ENCODE measurements at places on chromosomes 11 and 22. TPM values are rescaled to one million over a fixed set of nuclear protein-coding genes. Genes with fewer than 3 reads are reported as not detected.

UQCR10 gene
- total RNA-seq: 65.8 TPM

SPTBN2 gene
- 117 TPM for total RNA-seq

- H3K27me3 ChIP-seq: no peaks in the 10 kb centered on the region
- H3K4me3 ChIP-seq: no peak overlapping the region
- DNase-seq: no peak
Observed at GRCh38 chr11:62905296-62905695, 15.9 kb downstream of the CHRM1 start.

- H3K4me1 ChIP-seq: no peaks in the 10 kb centered on the region
- H3K36me3 ChIP-seq: no peaks in the 10 kb centered on the region
- no peaks in the 10 kb centered on the region for H3K27me3 ChIP-seq
- no peak for DNase-seq
- H3K27ac ChIP-seq: no peak overlapping the region
- H3K4me3 ChIP-seq: no peak overlapping the region
Observed at GRCh38 chr11:63592975-63593395, 21.2 kb downstream of the PLAAT3 start.

DNA sequence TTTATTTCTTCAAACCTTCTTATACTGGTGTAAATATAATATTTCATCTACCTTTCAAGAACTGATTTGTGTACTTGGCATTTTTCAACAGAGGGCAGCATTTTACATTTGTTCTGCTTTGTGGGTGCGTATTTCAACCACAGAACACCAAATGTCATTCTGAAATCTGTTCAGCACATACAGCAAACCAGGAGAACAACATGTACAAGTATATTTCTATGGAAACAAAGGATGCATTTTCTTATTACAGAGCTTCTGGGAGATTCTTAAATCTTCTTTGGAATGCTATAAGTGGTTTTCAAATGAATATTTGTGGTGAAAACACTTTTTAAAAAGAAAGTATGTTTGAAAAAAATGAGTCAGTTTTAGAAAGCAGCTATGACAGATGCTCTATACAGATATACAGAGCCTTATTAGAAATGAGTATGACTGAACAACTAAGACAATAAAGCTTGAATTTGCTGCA lies 946.0 kb downstream of the FAM181B start:
- H3K27ac ChIP-seq: no peak overlapping the region
- no peaks in the 10 kb centered on the region for H3K27me3 ChIP-seq
- no peak overlapping the region for H3K4me3 ChIP-seq
- H3K4me1 ChIP-seq: no peaks in the 10 kb centered on the region
- no peak for DNase-seq
- H3K36me3 ChIP-seq: no peaks in the 10 kb centered on the region

DNA sequence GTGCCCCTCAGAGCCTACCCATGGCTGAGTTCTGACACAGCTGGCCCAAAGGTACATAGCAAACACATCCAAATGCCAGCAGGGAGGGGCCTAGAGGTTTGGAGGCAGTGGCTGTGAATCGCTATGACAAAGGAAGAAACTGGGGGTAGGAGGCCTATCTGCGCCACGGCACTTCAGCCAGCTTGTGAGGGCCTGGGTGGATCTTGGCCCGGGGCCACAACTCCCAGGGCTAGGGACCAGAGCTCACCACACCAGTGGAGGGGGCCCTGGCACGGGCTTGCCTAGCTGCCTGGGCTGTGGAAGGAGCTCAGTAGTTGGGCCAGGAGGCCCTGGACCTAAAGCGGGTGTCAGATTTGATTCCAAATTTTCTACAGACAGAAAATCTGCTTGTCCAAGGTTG lies 9.4 kb upstream of the NAP1L4 start:
- H3K27me3 ChIP-seq: no peaks in the 10 kb centered on the region
- H3K4me1 ChIP-seq: peaks cover 28% of the 10 kb centered on the region
- no peaks in the 10 kb centered on the region for H3K36me3 ChIP-seq
- no peak for DNase-seq

DNA sequence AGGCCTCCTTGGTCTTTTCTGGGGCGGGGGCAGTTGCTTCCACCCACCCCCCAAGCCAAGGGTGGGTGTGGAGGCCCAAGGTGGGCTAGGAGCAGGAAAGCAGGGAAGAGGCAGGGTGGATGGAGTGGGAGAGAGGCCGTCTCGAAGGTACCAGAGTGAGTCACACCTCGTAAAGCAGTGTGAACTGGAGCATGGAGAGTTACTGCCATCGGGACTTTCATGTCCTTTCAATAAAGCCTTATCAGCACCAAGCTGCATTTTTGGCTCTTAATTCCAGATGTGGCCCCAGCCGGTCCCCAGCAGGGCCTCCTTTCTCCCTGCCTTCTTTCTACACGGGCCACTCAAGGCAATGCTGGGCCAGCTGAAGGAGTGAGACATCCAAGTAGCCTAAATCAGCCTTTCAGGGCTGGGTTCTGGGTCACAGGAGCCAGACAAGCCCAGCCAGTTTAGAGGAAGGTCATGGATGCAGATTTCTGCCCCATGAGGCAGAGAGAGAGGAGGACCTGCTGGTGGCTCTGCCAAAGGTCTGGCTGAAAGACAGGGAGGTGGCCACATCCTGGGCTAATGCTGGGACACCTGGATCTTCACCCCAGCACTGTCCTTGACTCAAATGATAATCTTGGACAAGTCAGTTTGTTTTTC lies 59.0 kb upstream of the CD82 start:
- no peak overlapping the region for H3K4me3 ChIP-seq
- no peak for DNase-seq
- H3K27me3 ChIP-seq: no peaks in the 10 kb centered on the region

DNA sequence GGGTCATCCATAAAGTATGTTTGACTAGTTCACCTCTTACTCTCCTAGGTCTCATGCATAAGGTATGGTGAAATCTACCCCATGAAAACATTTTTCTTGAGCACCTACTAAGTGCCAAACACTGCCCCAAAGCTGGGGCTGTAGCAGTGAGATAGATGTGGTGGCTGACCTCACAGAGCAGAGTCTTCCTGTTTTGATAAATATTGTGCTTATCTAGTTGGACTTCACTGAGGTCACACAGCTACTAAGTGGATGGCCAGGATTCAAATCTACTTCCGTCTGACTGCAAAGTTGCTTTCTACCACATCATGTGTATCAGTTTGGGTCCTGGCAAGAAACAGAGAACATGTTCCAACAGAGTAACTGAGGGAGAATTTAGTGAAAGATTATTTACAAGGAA lies 6.4 kb upstream of the HTATIP2 start:
- no peak overlapping the region for H3K27ac ChIP-seq
- H3K4me3 ChIP-seq: no peak overlapping the region
- no peaks in the 10 kb centered on the region for H3K27me3 ChIP-seq
- H3K36me3 ChIP-seq: no peaks in the 10 kb centered on the region
- H3K4me1 ChIP-seq: no peaks in the 10 kb centered on the region

- peak overlapping the region; percentile 98 for H3K27ac ChIP-seq
- no peak for DNase-seq
- H3K27me3 ChIP-seq: no peaks in the 10 kb centered on the region
- peaks cover 74% of the 10 kb centered on the region for H3K4me1 ChIP-seq
- no peaks in the 10 kb centered on the region for H3K36me3 ChIP-seq
- H3K4me3 ChIP-seq: peak overlapping the region; percentile 51
Observed at GRCh38 chr11:65382804-65383368, 440 bp upstream of the SLC25A45 start.

DNA sequence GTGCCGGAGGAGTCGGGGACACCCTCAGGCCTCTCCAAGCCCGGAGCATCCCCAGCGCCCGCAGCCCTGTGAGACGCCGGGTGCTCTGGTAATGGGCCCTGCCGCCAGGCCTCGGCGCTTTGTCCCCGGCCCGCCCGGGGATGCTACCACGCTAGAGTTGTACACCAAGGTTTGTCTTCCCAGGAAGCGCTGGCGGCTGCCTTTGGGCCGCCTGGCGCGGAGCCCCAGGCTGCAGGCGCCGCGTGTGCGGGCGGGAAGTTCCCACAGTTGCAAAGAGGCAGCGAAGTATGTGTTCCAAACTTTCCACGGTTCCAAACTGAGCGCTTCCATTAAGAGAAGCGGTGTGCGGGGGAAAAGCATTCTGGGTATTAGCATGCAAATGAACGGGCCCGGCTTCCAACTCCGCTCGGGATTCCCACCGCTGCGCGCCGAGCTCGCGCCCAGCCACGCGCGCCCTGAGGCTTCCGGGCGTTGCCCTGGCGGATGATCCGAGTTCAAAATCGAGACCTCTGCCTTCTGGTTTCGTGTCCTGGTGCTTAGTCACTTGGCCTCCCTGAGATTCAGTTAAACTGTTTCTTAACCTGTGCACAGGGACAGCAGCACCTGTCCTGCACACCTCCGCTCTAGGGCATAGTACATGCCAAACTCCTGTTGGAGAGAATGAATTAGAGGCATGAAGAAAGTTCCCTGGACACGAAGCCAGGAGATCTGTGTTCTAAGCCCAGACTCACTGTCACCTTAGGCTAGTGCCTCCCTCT lies 1.3 kb upstream of the PATZ1 start:
- peaks cover 40% of the 10 kb centered on the region for H3K4me1 ChIP-seq
- no peaks in the 10 kb centered on the region for H3K27me3 ChIP-seq
- H3K4me3 ChIP-seq: peak overlapping the region; percentile 73
- DNase-seq: no peak

DNA sequence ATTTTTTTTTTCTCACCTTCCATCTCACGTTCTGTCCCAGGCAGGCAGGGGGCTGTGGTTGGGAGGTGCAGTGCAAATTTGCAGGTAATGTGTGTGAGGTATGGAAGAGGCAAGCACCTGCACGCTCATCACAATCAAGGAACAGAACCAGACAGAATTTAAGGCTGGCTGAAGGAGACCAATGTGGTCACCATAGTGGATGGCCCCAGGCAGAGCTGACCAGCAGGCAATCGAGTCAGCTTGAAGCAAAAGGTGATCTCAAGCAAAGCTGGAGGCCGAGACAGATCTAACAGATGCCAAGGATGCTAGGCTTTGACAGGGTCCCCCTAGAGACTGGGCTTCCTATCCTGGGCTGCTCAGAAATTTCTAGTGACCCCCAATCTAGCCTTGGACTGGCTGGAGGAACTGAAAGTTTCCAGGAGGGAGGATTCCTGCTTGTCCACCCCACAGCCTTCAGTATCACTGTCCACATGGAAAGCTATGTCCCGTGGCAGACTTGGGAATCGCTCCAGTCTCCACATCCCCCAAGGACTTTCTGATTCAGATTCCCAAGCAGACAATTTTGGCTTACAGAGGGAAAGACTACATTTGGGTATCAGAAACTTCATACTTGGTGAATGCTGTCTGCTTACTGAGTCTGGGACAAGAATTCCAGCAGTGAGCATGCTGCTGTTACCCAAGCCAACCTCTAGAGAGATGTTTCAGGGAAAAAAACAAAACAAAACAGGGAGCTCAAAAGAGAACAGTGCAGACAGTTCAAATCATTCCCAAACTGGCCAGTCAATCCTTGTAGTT lies 9.0 kb upstream of the MICAL3 start:
- DNase-seq: no peak
- H3K27ac ChIP-seq: peak overlapping the region; percentile 36
- peaks cover 26% of the 10 kb centered on the region for H3K4me1 ChIP-seq
- H3K4me3 ChIP-seq: no peak overlapping the region

GRCh38 chr11:7974668-7975067 lies 9.4 kb upstream of the NLRP10 start:
- H3K27ac ChIP-seq: no peak overlapping the region
- H3K4me3 ChIP-seq: no peak overlapping the region
- H3K27me3 ChIP-seq: no peaks in the 10 kb centered on the region
- no peaks in the 10 kb centered on the region for H3K36me3 ChIP-seq

DNA sequence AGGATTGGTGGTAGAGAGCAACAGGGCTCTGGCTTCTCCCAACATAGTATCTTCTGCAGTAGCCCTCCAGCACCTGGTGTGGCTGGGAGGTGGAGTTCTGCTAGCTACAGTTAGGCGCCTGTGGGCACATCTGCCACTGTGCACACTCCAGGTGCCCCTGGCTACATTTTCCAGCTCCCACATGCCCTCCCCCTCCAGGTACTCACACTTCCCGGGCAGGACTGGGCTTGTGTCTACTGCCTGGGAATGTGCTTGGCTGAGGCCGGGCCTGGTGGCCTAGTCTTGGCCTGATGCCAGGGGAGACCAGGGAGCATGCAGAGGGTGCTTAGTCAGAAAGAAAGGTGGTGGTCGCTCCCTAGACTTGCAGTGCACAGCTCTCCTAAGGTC lies 15.8 kb downstream of the PHLDB1 start:
- H3K27ac ChIP-seq: peak overlapping the region; percentile 90
- H3K4me1 ChIP-seq: peaks cover 66% of the 10 kb centered on the region
- no peaks in the 10 kb centered on the region for H3K27me3 ChIP-seq

DNA sequence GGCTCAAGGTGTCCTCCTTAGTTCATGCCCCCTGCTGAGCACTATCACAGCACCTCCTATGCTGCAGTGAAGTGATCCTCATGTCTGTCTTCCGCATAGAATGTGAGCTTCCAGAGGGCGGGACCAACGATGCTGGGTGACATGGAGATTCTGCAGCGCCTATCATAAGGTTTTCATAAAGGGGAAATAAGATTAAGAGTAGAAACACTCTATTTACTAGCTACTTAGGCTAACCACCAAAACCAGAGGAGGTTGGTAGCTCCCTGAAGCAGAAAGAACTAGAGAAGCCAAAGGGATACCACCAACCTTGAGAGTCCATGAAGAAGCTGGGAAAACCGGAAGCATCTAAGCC lies 39.3 kb upstream of the POU2AF1 start:
- DNase-seq: no peak
- H3K27me3 ChIP-seq: no peaks in the 10 kb centered on the region
- H3K4me1 ChIP-seq: peaks cover 34% of the 10 kb centered on the region
- no peak overlapping the region for H3K4me3 ChIP-seq
- peak overlapping the region; percentile 58 for H3K27ac ChIP-seq
- H3K36me3 ChIP-seq: no peaks in the 10 kb centered on the region

DNA sequence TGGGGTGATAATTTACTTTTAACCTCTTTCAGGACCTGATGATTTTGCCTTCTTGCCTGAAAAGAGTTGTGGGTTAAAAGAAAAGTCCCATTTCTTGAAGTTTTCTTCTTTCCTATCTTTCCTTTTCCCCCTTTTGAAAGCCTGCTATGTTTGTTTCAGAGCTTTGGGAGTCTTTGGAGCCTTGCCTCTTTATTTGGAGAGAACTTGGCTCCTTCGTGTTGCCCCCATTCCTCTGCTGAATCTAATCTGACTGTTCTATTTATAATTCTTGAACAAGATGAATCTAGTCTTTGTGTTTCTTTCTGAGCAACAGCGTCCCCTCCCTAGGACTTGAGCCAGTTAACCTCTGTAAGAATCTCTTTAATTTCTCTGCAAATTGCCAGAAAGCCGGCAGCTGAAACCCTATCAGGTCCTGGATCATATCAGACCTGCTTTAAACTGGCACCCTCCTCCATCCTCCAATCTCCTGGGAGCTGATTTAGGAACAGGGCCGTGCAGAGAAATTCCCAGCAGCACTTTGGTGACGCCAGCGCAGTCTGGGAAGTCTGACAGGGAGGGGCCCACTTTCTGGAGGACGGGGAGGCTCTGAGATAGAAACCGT lies 289.1 kb upstream of the SORL1-AS1 start:
- H3K36me3 ChIP-seq: no peaks in the 10 kb centered on the region
- no peaks in the 10 kb centered on the region for H3K27me3 ChIP-seq
- peak overlapping the region; percentile 11 for H3K4me3 ChIP-seq
- no peak for DNase-seq
- peaks cover 7% of the 10 kb centered on the region for H3K4me1 ChIP-seq
- H3K27ac ChIP-seq: peak overlapping the region; percentile 81
